ENCODE measurements at places on chromosomes 12 and 14.

DNA sequence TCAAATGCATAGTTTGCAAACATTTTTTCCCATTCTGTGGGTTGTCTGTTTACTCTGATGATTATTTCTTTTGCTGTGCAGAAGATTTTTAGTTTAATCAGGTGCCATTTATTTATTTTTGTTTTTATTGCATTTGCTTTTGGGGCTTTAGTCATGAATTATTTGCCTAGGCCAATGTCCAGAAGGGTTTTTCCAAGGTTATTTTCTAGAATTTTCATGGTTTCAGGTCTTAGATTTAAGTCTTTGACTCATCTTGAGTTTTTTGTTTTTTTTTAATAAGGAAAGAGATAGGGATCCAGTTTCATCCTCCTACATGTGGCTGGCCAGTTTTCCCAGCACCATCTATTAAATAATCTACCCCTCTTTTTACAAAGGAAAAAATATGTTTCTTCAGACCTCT lies 57.2 kb upstream of the TMEM260 start:
- DNase-seq = no peak

DNA sequence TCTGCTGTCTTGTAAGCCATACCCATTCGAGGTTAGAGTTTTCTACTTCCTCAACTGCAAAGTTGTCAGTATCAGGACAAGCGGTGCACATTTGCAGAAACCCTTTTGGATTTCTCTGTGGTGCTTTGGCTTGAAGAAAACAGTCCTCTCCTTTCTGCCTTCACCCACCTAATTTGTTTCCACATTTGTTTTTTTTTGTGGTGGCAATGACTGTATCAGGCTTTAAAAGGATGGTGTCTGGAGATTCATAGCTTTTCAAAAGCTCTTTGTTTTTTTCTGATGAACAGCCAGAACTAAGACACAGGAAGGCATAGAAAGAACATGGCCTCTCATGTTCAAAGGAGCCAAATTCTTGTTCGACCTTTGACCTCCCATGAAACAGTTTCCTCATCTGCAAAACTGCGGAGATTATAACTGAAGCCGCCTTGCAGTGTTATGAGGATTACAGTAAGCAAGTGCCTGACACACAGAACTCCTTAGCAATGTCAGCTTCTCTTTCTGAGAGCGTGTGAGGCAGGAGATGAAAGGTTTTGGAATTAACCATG lies 270.6 kb upstream of the TBX3 start:
- DNase-seq = no peak

- DNase-seq = no peak
Measured at GRCh38 chr14:74979442-74980397, 23.0 kb upstream of the EIF2B2 start.

GRCh38 chr14:52365071-52365470 lies 51.0 kb downstream of the PTGER2 start:
- no peak for DNase-seq

GRCh38 chr12:3559601-3560294 lies 68.7 kb downstream of the PRMT8 start:
- DNase-seq = no peak

DNA sequence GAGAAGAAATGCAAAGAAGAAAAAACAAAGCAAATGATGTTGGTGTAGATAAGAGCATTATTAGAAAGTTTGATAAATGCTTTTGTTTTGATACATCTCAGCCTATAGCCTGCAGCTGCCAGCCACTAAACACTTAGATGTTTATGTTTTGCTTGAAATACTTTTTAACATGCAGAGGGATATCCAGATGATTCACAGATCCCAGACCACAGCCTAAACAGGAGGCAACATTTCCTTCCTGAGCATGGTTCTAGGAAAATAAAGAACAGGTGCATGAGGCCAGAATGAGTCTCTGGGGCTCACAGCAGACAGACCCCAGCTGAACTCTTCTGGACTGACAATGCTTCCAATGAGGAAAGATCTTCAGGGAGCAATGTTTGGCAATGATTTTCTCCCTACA lies 103.7 kb upstream of the EEA1 start:
- no peak for DNase-seq

DNA sequence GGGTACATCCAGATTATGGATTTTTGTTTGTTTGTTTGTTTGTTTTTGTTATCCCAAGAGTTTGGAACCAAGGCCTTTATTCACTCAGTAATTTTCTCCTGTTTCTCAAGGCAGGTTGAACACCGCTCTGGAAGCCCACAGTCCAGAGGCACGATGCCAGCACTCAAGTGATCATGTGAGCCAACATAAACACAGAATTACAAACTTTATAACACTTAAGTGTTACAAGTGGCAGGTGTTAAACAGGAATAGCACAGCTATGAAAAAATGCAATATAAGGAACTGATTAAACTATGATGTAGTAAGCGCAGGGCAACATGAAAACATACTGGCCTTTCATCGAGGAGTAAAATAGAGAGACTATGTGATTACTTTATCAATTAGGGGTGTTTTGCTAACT lies 1885.8 kb upstream of the SEL1L start:
- no peak for DNase-seq

- no peak for DNase-seq
Measured at GRCh38 chr14:58772116-58772515, 134.4 kb downstream of the DACT1 start.

DNA sequence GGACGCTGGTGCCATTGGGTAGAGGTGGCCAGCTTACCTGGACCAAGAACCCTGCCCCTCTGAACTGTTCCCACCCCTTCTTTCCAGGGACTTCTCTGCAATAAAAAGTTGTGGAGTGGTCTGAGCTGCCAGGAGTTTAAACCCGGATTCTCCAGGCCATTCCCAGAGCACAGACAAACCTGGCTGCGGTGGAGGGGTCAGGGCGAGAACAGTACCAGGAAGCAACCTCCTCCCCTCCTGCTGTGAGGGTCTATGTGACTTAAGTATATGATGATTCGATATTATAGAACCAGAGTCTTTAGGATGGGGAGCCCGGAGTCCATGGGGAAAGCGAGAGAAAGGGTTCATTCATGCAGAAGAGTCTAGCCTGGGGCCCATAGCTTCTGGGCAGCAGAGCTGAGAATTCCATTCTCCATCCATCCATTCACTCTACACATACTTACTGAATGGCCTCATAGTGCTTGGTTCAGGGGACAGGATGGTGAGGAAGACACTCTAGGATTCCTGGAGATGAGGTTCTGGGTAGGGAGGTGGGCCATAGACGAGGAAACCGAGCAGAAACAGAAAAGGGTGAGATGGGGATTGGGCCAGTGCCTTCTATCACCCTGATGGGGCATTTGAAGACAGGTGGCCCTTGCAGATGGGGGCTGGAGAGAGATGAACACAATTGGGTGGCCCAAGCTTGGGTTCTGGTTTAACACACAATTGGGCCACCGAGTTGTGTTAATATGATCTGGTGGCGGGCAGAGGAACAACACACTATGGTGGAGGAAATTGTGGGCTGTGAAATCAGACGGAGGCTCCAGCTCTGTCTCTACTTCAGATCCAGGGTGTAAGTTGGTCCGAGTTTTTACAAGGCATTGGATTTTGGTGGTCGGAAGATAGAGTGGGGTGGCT lies 5.2 kb downstream of the KRT86 start:
- no peak for DNase-seq

GRCh38 chr12:92378682-92379479 lies 233.2 kb upstream of the BTG1 start:
- DNase-seq = no peak

- no peak for DNase-seq
Measured at GRCh38 chr14:61636779-61637178, 58.5 kb upstream of the HIF1A start.
